ENCODE measurements at places on chromosomes 6 and 20. TPM values are rescaled to one million over a fixed set of nuclear protein-coding genes. Genes with fewer than 3 reads are reported as not detected.

Gene GNAS-AS1
- total RNA-seq, result 0.25 TPM

DNA sequence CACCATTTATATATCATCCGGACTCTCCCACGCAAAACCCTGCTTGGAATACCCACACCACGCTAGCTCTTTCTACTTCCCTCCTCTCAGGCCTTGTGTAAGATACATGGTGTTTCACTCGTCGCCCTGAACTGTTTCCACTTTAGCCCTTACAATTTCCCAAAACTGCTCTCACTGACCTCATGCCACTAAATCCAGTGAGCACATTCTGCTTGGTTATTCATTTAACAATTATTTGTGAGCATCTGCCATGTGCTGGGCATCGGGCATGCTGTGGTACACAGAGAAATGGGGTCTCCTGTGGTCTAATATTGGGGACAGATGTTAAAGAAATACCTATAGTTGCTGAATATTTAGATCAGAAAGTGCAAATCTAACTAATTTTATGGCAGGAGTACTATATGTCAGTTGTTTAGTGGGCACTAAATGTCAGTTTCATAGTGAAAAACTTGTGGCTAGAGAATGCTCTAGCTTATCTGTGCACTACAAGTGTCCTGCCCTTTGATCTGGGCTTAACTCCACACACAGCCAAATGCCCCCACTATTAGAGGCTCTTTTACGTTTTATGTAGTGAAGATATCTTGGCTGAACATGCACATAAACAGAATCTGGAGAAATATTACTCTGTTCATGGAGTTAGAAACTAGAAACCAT, 41.0 kb downstream of the PLEKHG1 start:
- no peak for DNase-seq
- H3K27ac ChIP-seq, result peak overlapping the region; percentile 44
- no peaks in the 10 kb centered on the region for H3K27me3 ChIP-seq
- peak overlapping the region; percentile 39 for H3K4me3 ChIP-seq
- H3K36me3 ChIP-seq, result no peaks in the 10 kb centered on the region
- peaks cover 32% of the 10 kb centered on the region for H3K4me1 ChIP-seq

GRCh38 chr20:53294804-53295203, 298.8 kb downstream of the ZNF217 start:
- H3K4me1 ChIP-seq, result peaks cover 7% of the 10 kb centered on the region
- no peak for DNase-seq
- no peaks in the 10 kb centered on the region for H3K27me3 ChIP-seq
- no peak overlapping the region for H3K27ac ChIP-seq

DNA sequence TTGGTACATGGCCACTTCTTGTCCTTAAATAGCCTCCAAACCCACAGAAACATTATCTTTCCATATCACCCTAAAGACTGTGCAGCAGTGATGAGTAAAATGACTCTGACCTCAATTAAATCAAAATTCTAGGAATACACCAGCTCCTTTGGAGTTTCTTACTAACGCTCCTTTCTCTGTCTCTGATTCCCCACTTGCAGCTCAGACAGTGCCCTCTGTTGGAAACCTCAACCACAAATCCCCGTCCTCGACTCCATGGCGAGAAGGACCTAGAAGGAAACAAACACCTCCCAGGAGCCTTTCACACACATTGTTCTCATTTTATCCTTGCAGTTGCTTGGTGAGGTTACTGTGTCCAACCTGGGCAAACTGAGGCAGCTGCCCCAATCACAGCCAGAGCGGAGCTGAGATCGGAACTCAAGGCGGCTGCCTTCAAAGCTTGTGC, 17.7 kb upstream of the PARD6B start:
- peaks cover 4% of the 10 kb centered on the region for H3K27me3 ChIP-seq
- no peak overlapping the region for H3K27ac ChIP-seq
- no peak for DNase-seq
- H3K36me3 ChIP-seq, result no peaks in the 10 kb centered on the region

DNA sequence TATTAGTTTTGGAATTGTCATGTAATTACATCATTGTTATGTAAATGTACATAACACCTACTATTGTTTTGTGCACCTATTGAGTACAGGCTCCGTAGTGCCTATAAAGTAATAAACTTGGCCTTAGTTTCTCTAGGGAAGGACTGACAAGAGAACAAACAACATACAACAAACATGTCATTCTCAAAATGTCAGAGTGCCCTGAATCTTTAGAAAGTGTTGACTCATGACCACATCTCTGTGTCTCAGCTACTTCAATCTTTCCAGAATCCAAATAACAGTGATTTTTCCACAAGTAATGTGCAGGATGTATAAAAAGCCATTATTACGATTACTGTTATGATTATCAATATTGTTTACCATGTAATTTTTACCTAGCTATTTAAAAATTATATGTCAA, 17.2 kb downstream of the LAMP5 start:
- H3K27ac ChIP-seq, result no peak overlapping the region
- H3K4me1 ChIP-seq, result no peaks in the 10 kb centered on the region
- H3K27me3 ChIP-seq, result peaks cover 2% of the 10 kb centered on the region
- H3K36me3 ChIP-seq, result no peaks in the 10 kb centered on the region
- no peak for DNase-seq

- H3K4me3 ChIP-seq, result no peak overlapping the region
- DNase-seq, result no peak
- no peaks in the 10 kb centered on the region for H3K36me3 ChIP-seq
- H3K27ac ChIP-seq, result no peak overlapping the region
Observed at GRCh38 chr6:142075516-142076101, 57.1 kb upstream of the GJE1 start.

DNA sequence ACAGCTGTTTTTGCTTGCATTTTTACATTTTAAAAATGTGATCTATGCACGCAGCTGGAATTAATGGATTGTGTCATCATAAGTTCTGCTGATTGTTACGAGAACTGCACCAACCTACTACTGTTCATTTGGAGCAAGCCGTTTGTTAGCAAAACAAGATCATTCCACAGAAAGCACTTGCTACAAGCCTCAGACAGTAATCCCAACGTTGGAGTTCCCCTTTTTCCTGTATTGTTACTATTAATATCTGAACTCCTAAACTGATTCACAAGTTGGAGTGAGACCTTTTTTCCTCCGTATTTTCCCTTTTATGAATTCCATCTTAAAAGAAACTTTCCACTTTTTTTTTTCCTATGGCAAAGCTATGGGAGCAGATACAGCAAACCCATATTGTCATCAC, 3.5 kb downstream of the TENT5A start:
- no peak for DNase-seq
- peak overlapping the region; percentile 89 for H3K4me3 ChIP-seq
- H3K27me3 ChIP-seq, result no peaks in the 10 kb centered on the region
- peaks cover 86% of the 10 kb centered on the region for H3K4me1 ChIP-seq
- peaks cover 46% of the 10 kb centered on the region for H3K36me3 ChIP-seq
- peak overlapping the region; percentile 98 for H3K27ac ChIP-seq

DNA sequence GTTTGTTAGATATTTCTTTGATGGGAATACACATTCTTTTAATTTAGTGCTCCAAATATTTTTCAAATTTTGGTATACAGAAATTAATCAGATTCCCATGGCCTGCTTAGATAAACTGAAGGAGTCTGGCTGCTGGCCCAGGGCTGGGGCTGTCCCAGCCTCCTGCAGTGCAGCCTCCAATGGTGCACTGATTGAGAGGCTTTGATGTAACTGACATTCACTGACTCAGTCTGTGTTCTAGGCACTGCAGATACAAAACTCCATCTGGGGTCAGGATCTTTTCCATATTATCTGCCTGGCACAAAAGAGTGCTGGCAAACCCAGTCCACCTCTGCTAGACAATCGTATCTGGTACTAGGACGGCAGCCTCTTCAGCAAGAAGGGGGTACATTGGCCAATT, 64.8 kb downstream of the GRIK2 start:
- H3K36me3 ChIP-seq, result no peaks in the 10 kb centered on the region
- H3K4me3 ChIP-seq, result no peak overlapping the region
- no peak overlapping the region for H3K27ac ChIP-seq
- no peak for DNase-seq
- H3K4me1 ChIP-seq, result no peaks in the 10 kb centered on the region
- no peaks in the 10 kb centered on the region for H3K27me3 ChIP-seq

GRCh38 chr6:40685862-40686261, 98.7 kb upstream of the LRFN2 start:
- no peaks in the 10 kb centered on the region for H3K36me3 ChIP-seq
- peaks cover 29% of the 10 kb centered on the region for H3K27me3 ChIP-seq
- H3K4me1 ChIP-seq, result peaks cover 8% of the 10 kb centered on the region
- no peak overlapping the region for H3K27ac ChIP-seq

DNA sequence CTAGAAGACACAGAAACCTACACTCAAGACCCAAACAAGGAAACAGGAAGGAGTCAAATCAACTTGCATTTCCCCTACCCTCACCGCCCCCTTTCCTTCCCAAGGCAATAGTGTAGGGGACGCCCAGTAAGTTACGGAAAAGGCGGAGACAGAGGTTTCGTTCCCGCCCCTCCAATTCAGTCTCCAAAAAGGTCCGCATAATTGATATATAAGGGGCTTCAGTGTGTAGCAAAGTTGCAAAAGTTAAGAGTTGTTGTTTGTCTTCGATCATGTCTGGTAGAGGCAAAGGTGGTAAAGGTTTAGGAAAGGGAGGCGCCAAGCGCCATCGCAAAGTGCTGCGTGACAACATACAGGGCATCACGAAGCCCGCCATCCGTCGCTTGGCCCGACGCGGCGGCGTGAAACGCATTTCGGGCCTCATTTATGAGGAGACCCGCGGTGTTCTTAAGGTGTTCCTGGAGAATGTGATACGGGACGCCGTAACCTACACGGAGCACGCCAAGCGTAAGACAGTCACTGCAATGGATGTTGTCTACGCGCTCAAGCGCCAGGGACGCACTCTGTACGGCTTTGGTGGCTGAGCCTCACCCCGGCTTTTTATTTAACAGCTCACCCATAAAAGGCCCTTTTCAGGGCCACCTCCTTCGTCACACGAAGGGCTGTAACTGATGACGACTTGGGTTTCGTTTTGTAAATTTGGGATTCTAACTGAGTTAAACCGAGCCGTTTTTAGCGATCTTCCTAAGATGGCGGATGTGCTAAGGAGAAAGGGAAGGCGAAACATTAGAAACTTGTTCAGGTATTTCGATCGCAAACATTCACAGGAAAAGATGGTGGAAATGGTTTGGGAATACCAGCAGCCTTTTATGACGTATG, 124.6 kb upstream of the BTN3A2 start:
- H3K27me3 ChIP-seq, result peaks cover 100% of the 10 kb centered on the region
- H3K4me3 ChIP-seq, result peak overlapping the region; percentile 65
- peaks cover 16% of the 10 kb centered on the region for H3K4me1 ChIP-seq
- peak; percentile 41 for DNase-seq
- peak overlapping the region; percentile 78 for H3K27ac ChIP-seq
- no peaks in the 10 kb centered on the region for H3K36me3 ChIP-seq

DNA sequence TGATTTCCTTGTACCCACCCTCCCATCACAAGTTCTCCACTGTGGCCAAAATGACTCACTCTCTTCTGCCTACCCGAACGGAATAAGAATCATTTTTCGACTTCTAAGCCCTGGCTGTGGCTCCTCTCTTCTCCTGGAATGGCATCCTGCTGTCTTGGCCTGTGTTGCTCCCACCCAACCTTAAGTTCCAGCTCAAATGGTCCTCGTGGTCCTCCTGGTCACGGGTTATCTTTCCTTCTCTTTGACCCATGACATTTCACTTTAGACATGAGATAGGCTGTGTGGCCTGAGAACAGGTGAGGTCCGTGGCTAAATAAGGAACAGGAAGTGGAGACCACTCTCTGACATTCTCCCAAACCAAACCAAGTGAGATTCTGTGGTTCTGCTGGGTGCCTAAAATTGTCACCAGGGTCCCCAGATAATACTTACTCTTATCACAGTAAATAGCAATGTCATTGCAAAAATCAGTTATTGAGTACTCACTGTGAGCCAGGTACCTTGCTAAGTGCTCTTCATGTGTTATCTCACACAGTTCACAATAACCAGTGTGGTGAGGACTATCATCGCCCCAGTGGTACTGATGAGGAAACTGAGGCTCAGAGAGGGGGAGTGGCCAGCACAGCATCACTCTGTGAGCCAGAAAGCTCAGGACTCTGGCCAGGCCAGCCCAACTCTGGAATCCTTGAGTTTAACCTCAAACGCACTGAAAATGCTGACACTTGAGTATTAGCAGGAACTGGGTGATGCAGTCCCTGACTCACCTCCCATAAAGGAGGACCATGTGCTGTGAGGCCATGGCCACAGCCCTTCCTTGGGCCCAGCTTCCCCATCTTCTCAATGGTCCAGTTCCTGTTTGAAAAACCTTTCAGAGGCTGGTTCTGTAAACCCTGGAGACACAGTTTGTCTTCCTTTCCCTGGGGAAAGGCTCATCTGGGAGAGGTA, 74.8 kb upstream of the SIRPA start:
- H3K36me3 ChIP-seq, result no peaks in the 10 kb centered on the region
- DNase-seq, result no peak
- no peak overlapping the region for H3K4me3 ChIP-seq
- H3K4me1 ChIP-seq, result peaks cover 35% of the 10 kb centered on the region
- peaks cover 4% of the 10 kb centered on the region for H3K27me3 ChIP-seq
- H3K27ac ChIP-seq, result peak overlapping the region; percentile 16

- DNase-seq, result peak; percentile 45
- H3K36me3 ChIP-seq, result no peaks in the 10 kb centered on the region
- no peaks in the 10 kb centered on the region for H3K27me3 ChIP-seq
- H3K4me3 ChIP-seq, result peak overlapping the region; percentile 35
- peaks cover 36% of the 10 kb centered on the region for H3K4me1 ChIP-seq
Observed at GRCh38 chr20:51412333-51412871, 130.1 kb downstream of the NFATC2 start.

DNA sequence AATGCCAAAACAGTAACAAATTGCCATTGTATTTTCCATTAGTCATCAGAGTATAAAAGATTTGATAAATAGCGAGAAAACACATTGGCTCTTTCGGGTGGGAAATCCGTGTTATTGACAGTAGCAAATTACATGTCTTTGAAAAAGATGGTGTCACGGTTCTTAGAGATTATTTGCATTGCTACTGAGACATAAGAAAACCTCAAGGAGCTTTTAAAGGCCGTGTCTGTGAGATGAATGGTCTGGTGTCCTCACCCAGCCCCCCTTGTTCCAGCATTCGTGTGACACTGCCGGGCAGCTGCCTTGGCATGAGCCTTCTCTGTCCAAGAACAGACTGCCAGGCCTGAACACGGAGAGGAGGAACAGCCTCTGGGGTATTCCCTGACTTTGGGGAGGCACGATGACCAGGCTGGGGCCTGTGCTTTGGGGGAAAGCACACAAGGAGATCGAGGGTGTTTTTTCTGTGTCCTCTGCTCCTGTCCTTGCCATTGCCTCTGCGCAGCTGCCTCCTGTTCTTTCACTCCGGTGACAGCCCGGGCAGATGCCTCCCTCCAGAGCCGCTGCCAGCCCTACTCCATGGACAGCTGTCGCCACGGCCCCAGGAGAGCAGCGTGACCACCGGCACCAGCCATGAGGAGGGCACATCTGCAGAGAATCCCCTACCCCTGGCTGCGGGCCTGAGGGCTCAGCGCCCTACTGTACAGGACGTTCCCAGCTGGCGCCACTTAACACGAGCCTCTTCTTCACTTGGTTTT, 167.7 kb upstream of the CDYL start:
- no peak overlapping the region for H3K27ac ChIP-seq
- no peaks in the 10 kb centered on the region for H3K27me3 ChIP-seq
- peaks cover 43% of the 10 kb centered on the region for H3K4me1 ChIP-seq
- H3K36me3 ChIP-seq, result no peaks in the 10 kb centered on the region
- no peak overlapping the region for H3K4me3 ChIP-seq
- no peak for DNase-seq

DNA sequence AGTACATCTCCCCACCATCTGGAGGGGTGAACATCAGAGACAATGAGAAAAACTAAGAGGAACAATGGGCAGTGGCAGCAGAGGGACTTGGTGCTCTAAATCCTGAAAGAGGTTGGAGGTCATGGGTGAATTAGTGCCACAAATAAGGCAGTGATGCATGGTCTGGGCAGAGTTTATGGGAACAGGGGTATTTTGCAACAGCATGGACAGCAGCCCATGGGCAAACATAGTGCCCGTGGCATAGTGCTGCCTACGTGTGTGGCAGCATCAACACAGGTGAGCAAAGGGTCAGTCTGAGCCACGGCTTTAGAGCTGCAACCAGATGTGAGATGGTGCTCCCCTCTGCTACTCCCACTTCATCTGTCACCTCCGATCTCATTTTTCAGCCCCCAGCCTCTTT, 459.1 kb upstream of the CITED2 start:
- no peaks in the 10 kb centered on the region for H3K36me3 ChIP-seq
- no peak for DNase-seq
- no peaks in the 10 kb centered on the region for H3K27me3 ChIP-seq

All from left ventricle myocardium inferior (tissue), 1 donor.